ENCODE measurements at places on chromosomes 12 and 14.

- no peak for DNase-seq
These were observed 57.0 kb downstream of the HELB start for GRCh38 chr12:66359300-66359699.

- DNase-seq: no peak
These were observed 140.8 kb upstream of the NEDD1 start for GRCh38 chr12:96766232-96766631.

GRCh38 chr14:39276005-39276404 lies 42.3 kb downstream of the MIA2 start:
- no peak for DNase-seq

- DNase-seq: no peak
These were observed 48.4 kb downstream of the ANAPC7 start for GRCh38 chr12:110355073-110355472.

- no peak for DNase-seq
These were observed 1.5 kb downstream of the BMAL2 start for GRCh38 chr12:27334042-27334720.

DNA sequence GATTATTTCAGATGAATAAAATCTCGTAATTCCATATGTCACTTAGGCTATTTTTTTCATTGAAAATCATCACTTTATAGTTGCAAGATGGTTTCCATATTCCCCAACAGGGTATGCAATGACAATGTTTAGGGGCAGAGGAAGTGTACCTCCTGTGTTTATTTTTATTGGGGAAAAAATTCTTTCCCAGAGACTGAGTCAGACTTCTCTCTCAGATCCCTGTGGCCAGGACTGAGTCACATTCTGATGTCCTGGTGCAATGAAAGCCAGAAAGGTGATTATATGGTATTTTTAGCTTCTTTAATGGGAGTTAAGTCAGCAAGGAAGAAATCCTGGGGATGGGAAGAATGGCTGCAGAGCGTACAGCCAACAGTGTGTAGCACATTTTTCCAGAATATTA lies 196.9 kb upstream of the ALG10 start:
- no peak for DNase-seq

DNA sequence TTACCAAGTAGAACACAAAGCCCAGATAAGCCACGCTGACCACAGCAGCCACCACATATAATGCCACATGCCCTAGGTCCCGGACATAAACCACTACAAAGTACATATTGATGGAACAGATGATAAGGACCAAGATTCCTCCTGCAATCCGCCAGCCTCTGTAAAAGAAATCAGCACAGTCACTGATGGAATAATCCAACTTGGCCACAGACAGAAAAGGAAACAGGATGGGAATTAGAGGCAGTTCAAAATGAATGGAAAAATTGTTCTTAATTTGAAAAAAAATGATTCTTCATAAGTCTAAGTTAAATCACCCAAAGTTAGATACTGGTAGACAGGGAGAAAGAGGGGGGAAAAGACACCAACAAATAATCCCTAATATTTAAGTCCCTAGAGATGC lies 35.4 kb downstream of the SLC11A2 start:
- no peak for DNase-seq

GRCh38 chr12:91109148-91109564 lies 2.1 kb downstream of the LUM start:
- no peak for DNase-seq

DNA sequence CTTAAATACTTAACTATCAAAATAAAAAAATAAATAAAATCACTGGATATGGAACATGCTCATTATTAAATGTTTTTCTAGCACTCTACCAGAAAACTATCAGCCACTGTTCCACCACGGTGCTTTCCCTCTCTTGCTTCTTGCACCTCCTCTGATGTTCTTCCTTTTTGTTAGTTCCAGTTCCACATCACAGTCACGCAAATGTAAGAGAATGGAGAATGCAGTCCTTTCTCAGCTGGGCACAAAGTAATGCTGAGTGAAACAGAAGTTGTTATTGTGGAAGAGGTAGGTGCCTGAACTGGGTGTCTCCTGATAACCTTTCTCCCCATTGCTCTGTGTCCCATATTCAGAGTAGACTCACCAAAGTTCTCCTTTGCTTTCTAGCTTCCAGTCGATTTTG lies 1116.9 kb upstream of the TMEM132C start:
- no peak for DNase-seq

- no peak for DNase-seq
These were observed 88.1 kb downstream of the PPP2R5C start for GRCh38 chr14:101849640-101850039.

DNA sequence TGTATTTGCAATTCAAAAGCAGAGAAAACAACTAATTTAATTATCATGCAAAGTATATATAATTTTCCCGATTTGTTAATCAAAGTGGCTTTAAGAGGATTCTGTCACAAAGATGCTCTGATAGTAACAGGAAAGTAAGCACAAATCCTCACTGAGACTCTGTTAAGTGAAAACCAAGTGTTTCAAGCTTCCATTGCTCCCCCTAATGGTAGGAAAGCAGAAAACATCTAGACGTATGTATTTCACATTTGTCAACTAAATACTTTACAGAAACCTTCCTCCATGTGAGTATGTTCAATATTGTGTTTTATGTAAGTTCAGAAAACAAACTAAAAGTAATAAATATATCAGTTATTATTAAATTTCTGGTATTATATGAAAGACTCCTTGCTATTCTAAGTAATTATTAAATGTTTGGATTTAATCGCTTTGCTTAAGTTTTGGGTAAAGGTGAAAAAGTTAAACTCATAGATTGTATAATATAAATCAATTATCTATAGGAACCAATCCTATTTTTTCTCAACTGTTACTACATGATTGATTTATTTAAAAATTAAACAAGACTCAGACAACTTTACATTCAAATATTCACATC lies 1.5 kb upstream of the NTS start:
- no peak for DNase-seq

- no peak for DNase-seq
These were observed 106.0 kb upstream of the RTL1 start for GRCh38 chr14:101009531-101009930.

Data from GF-D8 (cell line).